HL-60 (cell line): ENCODE measurements at places on chromosomes 13 and 19.

- DNase-seq, result peak; percentile 25
Measured at GRCh38 chr13:51912511-51913225, 50.9 kb downstream of the CCDC70 start.

DNA sequence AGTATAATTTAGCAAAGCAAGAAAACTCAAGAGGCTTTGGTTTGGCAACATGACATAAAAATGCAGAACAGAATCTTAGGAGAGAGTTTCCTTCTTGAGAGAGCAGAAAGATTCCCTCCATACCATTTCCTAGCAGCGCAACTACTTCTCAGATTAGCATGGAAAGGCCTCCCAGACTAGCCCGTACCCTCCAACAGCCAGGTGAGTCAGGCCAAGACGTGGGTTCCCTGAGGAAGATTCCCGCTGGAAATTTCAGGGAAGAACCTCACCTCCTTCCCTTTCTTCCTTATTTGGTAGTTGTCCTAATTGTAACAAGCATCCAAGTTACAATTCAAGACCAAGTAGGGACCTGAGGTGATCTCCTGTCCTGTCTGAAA is 12.3 kb downstream of the COL4A2 start:
- no peak for DNase-seq

GRCh38 chr13:30844548-30845296 is 61.3 kb upstream of the MEDAG start:
- no peak for DNase-seq

DNA sequence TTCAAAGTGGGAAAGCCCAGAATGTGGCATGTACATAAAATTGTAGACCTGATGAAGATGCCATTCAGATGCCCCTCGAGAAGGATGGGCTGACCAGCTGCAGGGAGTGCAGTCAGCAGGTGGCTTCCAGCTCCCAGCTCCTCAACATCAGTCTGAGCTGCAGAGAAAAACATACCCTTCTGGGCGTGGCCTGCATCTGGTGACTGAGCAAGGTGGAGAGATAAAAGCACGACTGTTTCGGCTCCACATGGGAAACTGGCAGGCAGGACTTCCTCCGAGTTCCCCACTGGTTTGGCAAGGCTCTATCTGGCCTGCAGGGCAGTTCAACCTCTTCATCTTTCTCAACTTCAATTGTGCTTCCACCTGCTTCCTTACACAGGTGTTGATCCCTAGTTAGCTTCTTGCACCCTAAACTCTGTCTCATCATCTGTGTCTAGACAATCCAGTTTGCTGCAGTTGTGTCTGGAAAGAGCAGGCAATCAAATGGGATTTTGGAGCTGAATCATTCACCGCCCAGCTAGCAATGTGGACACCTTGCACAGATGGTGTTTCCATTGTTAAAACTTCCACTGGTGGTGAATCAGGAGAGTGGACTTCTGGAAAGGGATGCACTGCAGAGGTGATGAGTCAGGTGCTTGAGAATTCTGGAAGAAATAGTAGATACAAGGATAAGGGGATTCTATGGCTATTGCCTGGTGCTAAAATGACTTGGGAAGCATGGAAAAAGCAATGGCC is 56.8 kb downstream of the POLR1D start:
- DNase-seq, result no peak

DNA sequence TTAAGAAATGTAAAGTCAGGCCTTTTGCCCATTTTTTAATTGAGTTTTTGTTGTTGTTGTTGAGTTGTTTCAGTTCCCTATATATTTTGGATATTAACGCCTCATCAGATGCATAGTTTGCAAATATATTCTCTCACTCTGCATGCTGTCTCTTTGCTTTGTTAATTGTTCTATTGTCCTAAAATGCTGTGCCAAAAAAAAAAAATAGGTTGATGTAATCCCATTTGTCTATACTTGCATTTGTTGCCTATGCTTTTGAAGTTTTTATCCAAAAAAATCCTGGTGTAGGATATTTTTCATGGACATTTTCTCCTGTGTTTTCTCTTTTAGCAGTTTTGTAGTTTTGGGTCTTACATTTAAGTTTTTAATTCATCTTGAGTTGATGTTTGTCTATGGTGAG is 163.3 kb upstream of the STARD13 start:
- no peak for DNase-seq

- DNase-seq, result no peak
Measured at GRCh38 chr19:3808420-3809143, 22.4 kb upstream of the MATK start.

DNA sequence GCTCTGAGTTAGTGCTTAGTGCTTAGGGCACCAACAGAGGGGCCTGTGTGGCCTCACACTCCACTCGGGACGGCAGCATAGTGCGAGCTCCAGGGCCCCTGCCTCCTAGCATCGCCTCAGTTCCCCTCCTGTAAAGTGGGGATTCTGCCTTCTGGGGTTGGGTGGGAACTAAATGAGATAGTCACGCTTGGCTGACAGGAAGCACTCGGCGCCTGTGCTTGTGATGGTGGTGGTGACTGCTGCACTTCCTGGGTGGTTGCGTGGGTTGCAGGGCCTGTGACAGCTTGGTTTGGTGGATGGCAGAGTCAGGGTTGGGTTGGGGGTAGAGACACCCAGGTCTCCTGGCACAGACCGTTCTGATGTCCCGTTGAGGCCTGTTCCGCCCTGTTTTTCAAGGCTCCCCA is 7.7 kb downstream of the PLEKHF1 start:
- no peak for DNase-seq

GRCh38 chr19:6501740-6502648 is at the start of gene TUBB4A:
Gene TUBB4A, minus strand, starts transcription at chr19:6502309. Its CDS starts 97 bp downstream, at chr19:6502212.
- no peak for DNase-seq

GRCh38 chr19:23318143-23318542 is 67.9 kb upstream of the ZNF724 start:
- no peak for DNase-seq
